Osteocyte (in vitro differentiated cells): ENCODE measurements at places on chromosomes 16 and 17. TPM values are rescaled to one million over a fixed set of nuclear protein-coding genes. Genes with fewer than 3 reads are reported as not detected.

GRCh38 chr16:1288813-1289476, 20.5 kb upstream of the UBE2I start:
- H3K27ac ChIP-seq = no peak overlapping the region
- peaks cover 35% of the 10 kb centered on the region for H3K27me3 ChIP-seq
- no peaks in the 10 kb centered on the region for H3K4me1 ChIP-seq
- no peak overlapping the region for H3K4me3 ChIP-seq
- H3K36me3 ChIP-seq = no peaks in the 10 kb centered on the region

DNA sequence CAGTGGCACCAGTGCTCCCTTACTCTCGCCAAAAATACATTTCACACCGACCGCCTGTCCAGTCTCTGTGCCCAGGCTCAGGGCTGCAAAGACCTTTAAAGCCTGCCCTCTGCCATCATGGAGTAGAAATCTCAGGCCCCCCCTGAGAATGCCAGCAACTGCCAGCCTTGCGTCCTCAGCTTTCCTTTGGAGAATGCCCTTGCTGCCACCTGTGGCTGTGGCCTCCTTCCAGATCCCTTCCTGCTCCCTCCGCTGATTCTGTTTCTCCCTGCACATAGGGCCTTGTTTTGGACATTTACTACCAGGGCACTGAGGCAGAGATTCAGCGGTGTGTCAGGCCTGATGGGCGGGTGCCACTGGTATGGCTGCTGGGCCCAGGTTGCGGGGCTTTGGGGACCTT, 13.2 kb downstream of the FCSK start:
- H3K4me1 ChIP-seq = no peaks in the 10 kb centered on the region
- no peak overlapping the region for H3K27ac ChIP-seq
- H3K4me3 ChIP-seq = no peak overlapping the region
- H3K27me3 ChIP-seq = no peaks in the 10 kb centered on the region

DNA sequence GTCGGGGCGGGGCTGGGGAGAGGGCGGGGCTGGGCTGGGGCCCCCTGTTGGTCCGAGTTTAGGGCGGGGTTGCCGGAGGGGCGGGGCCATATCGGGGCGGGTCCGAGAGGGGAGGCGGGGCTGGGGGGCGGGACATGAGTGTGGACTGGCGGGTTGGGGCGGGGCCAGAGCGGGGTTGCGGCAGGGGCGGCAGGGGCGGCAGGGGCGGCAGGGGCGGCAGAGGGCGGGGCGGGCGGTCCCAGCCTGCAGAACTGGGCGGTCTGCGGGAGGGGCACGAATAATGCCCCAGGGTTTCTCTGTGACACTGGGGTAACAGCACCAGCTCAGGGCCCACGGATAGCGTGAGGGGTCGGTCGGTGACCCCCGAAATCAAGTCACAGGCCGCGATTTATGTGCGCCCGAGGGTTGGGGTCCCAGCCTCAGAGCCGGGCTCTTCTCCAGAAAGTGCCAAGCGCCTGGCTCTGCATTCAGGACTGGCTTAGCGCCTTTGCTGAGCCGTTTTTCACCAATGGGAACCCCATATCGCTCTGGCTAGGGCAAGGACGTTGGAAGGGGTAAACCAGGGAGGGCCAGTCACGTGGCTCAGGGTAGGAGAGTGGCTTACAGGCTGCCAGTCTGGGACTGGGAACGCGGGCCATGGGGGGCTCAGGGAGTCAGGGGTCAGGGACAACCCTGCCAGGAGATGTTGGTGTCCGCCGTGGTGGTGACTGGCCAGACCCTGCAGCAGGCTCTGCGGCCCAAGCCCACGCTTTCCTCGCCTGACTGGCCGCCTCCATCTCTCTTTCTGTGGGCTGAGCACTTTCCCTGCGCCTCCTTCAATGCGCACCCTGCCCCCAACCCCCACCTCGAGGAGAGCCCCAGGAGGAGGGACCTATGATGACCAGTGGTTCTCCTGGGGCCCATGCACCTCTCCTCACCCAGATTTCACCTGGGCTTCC, 1.2 kb upstream of the METTL26 start:
- no peaks in the 10 kb centered on the region for H3K36me3 ChIP-seq
- H3K27me3 ChIP-seq = no peaks in the 10 kb centered on the region
- H3K27ac ChIP-seq = no peak overlapping the region
- no peak for DNase-seq
- H3K4me3 ChIP-seq = peak overlapping the region; percentile 91

SP6 gene
- 0.16 TPM in 1 of 2 replicates, not detected in the other for total RNA-seq

EVPLL gene
- total RNA-seq = not detected in 2 replicates

CDR2 gene
- 22.8 and 23.7 TPM in 2 replicates for total RNA-seq

USP7 gene
- total RNA-seq = 81.6 and 88.2 TPM in 2 replicates
